Glutamatergic neuron (in vitro differentiated cells): ENCODE measurements at places on chromosomes 7 and 10.

- no peak for DNase-seq
These were observed 566.5 kb downstream of the ATRNL1 start for GRCh38 chr10:115659616-115660015.

GRCh38 chr10:27464993-27465392 is 39.1 kb upstream of the RAB18 start:
- DNase-seq, result no peak

DNA sequence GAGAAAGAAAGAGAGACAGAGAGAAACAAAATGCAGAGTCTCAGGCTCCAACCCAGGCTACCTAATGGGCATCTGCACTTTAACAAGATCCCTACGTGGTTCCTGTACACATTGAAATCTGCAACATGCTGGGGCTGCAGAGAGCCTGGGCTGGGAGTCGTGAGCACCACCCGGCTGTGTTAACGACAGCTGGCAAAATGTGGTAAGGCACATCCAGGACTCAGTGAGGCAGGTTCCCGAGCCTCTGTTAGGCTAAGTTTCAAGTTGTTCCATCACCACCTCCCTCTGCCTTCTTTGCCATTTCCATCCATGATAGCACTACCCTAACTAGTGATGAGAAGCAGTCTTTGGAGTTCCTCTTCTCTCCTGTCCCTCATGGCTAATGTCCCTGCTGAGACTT is 1.4 kb downstream of the AKR1B10 start:
- DNase-seq, result no peak

DNA sequence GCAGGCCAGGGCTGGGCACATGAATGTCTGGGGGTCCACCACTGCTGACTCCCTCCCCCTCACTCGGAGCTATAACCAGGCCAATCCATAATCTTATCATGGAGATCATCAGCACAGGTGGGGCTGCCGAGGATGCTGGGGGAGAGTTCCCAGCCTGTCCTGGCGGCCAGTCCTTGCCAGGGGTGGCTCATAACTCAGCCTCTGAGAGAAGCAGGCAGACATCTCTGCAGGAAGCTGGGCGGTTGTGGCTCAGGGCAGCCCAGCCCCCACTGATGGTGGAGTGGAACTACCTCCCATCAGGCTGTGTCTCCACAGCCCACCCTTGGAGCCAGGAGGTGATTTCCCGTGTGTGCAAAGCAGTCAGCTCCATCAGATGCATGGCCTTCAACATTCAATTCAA is 109.4 kb upstream of the ZNF92 start:
- no peak for DNase-seq

- DNase-seq, result no peak
These were observed 23.7 kb downstream of the SLC29A3 start for GRCh38 chr10:71342573-71343391.

DNA sequence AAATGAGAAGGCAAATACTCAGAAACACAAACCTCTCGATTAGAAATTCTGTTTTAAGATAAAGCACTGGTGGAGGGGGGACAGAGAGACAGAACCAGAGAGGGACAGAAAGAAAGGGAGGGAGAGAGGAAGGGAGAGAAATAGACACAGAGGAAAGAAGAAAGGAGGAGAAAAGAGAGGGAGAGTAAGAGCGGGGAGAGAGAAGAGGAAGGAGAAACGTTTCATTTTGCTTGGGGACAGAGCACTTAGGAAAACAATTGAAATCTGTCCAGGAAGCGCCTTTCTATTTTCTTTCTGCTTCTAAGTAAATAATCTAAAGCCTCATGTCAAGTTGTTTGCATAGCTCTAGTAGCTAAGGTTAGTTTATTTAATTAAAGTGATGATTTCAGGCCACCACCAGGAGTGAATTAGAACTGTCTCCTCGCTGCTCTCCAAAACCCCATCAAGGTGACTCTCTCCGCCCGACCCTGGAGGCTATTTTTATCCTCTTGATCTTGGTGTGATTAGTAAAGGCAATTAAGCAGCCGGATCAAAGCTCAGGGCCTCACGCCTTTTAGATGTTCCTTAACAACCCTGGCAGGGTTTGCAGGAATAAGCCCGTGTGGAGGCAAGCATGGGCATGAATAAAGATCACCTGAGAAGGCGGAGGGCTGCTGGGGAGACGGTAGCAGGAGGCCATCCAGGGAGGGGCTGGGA is 73.4 kb upstream of the INSIG1 start:
- DNase-seq, result no peak

DNA sequence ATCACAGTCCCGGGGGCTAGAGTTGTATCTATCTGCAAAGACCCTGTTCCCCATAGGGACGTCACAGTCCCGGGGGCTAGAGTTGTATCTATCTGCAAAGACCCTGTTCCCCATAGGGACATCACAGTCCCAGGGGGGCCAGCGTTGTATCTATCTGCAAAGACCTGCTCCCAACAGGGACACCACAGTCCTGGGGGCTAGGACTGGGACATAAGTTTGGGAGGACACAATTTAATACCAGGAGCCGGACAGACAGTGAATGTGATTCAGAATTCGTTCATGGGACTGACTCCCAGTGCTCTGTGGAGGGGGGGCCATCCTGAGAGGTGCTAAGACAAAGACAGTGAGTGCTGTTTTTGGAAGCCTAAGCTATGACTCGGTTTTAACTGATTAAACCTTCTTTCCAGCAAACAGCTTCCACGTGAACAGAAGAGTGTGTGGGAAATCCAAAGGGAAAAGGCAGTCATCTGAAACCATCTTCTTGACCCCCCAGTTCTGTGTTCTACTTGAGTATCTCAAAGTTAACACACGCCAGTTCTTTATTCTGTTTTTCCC is 153.0 kb downstream of the DIP2C start:
- no peak for DNase-seq
